Stimulated activated CD4-positive, alpha-beta T cell treated with anti-CD3 and anti-CD28 coated beads, Interleukin-1b, Interleukin-23, amount 100 ng/mL, for 1 hour (primary cell): ENCODE measurements at places on chromosomes 3 and 15.

DNA sequence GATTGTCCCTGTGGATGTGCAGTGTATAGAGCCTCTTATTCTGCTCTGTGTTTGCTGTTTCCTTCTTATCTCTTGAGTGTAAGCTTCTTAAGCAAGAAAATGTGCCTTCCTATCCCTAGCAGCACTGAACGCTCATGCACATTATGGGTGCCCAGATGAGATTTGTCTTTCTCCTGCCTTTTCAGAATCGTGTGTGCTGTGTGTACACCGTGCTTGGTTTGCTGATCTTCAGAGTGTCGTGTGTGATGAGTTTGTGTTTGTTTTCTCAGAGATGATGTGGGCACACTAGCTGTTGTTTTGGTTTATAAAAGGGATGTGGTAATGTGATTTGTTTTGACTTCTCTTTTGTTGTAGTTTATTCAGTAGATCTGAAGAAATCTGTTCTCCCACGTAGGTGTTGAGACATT is 19.7 kb downstream of the GPR171 start:
- no peak for DNase-seq

- DNase-seq, result no peak
These were observed 13.7 kb downstream of the C3orf62 start for GRCh38 chr3:49263159-49263889.

DNA sequence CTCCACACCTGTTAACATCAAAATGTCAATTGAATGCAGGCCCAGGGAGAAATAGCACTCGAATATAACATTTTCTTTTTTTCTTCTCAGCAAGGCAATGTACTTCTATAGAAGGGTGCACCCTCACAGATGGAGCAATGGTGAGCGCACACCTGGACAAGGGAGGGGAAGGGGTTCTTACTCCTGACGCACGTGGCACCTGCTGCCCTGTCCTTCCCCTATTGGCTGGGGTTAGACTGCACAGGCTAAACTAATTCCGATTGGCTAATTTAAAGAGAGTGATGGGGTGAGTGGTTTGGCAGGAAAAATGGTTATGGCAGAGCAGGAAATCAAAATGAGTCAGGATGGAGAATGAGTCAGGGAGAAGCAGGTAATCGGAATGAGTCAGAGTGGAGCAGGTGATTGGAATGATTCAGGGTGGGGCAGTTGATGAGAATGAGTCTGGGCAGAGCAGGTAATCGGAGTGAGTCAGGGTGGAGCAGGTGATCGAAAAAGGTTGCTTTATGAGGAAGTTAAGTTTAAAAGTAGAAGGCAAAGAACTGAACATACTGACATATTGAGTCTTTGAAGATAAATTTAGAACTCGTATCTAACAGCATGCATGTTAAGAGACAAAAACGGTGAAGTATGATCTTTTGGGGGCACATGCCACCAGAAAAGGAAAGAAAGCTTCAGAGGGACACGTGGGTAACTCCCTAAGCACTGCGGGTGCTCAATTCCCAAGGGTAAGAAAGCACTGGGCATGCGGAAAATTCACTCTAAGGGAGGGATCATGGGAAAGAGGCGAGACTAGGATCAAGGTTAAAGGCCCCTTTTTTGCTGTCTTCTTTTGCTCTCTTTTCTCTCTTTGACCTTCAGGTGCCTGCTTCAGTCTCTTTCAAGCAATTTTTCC is 72.9 kb upstream of the GALNT15 start:
- DNase-seq, result no peak

GRCh38 chr15:70140543-70141375 is 43.0 kb upstream of the TLE3 start:
- no peak for DNase-seq

DNA sequence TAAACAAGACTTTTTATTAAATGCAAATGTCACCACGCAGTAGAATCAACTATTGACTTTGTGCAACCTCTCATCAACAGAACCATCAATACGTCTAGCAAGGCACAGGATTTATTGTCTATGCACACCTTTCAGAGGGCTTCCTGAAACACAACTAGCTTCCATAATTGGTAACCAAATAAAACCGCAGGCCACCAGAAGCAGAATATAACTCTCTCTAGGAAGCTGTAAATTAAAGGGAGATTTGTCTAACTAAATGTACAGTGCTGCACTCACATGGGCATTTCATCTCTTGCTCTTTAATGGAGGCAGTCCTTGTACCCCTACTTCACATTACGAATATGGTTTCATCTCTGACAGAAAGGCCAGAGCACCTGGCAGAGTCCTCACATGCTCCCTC is 93.0 kb downstream of the FHIT start:
- DNase-seq, result no peak

DNA sequence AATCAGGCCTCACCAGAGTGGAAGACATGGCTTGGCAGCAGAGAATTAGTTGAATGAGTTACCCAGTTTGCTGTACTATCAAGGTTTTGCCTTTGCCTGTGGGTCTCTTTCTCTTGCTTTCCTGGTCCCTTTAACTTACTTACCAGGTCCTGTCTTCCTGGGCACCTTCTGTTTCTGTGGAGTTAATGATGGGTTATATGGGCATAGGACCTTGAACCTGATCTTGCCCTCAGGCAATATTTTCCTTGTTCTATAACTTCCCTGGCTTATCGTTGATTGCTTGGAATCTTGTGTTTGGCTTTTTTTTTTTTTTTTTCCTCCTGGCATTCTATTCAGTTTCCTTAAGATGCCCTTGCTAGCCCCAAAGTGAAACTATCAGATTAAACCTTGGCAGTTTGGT is 106.8 kb downstream of the HHLA2 start:
- no peak for DNase-seq
